ENCODE measurements at places on chromosomes 3 and 15. TPM values are rescaled to one million over a fixed set of nuclear protein-coding genes. Genes with fewer than 3 reads are reported as not detected.

Gene SAMD7
- not detected for total RNA-seq

Gene BMF
- 4.9 TPM for total RNA-seq

Gene LSAMP
- 2.4 TPM for total RNA-seq

GRCh38 chr15:67097930-67098740 is 32.7 kb downstream of the SMAD3 start:
- DNase-seq = no peak

DNA sequence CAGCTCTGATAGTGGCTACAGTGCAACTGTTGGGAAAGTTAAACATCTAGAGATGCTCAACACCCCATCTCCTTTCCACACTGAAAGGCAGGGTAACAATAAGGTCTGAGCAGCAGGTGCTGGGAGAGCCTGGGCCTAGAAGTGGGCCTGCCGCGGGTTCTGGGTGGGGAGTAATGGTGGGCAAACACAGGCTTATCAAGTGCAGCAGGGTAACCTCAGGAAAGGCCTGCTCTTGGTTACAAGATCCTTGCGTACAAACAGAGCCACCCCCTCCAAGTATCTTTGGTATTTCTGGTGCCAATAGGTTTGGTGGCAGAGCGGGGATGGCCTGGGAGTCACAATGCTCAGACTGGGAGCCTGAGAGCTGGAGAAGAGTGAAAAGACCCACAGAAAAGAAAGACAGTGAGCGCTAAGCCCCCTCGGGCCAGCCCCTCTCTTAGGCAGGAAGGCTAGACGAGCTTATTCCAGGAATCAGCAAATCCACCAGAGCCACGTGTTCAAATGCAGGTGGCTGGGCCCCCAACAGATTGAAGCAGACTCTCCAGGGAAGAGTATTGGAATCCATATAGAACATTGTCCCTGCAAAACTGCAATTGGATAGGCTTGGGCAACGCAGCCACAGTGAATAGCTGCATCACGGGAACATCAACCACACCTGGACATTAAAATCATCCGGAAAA is 2.7 kb downstream of the IQSEC1 start:
- DNase-seq = no peak

GRCh38 chr3:1969281-1969680 is 129.4 kb upstream of the CNTN4 start:
- DNase-seq = no peak

DNA sequence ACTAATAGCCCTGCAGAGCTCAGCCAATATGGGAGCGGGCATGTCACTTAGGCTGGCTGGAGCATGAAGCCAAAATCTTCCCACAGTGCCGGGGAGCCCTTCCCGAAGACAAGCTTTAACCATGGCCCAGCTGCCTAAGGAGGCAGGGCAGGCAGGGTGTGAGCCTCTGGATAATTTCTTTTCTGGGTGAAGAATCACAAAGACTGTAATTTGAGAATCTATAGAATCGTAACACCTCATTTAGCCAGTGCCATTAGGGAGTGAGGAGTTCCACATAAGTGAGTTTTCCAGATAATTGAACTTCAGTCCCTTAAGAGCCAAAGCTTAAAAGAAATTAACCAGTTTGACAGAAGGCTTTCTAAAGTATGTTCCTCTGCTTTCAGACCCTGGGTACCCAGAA is 40.2 kb upstream of the TLE3 start:
- no peak for DNase-seq
